ENCODE measurements at places on chromosomes 7 and 10.
A peak's percentile ranks its signal among the peaks of the same experiment; 100 is the strongest.

- no peak for DNase-seq
Observed at GRCh38 chr10:99852481-99853213, 70.2 kb downstream of the ABCC2 start.

DNA sequence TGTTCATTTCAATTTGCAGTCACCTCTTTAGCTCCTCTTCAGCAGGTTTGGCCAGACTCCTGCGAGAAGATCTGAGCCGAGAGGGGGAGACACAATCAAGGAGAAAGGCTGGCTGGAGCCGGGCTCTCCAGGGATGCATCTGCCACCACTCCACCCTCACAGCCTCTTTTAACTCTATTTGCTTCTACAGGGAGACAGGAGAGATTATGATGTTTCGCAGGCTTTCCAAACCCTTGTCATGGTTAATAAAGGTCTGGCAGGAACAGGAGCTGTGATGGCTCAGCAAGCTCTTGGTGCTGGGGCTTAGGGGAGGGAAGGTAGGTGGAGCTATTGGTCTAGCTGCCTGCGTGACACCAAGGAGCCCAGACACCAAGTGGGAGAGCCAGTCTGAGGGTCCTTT, 448.1 kb upstream of the PODXL start:
- no peak for DNase-seq

GRCh38 chr10:122949296-122949695, 4.7 kb downstream of the C10orf88 start:
- DNase-seq, result no peak

DNA sequence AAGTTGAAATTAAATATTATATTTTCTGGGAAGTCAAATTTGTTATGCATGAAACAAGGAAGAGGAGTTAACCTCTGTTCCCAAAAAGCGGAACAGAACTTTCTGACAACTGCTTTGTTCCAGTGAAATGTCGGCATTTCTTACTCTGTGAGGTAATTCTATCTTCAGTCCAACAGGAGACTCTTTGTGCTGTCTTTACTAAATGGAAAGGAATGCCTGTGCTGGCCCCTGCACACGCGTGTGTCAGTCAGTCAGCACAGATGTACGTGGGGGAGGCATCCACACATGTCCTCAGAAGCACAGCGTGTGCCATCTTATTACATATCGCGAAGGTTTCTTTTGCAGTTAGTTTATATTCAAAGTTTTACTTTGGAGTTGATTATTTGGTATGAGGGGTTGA, 37.5 kb downstream of the NET1 start:
- DNase-seq, result peak; percentile 43

DNA sequence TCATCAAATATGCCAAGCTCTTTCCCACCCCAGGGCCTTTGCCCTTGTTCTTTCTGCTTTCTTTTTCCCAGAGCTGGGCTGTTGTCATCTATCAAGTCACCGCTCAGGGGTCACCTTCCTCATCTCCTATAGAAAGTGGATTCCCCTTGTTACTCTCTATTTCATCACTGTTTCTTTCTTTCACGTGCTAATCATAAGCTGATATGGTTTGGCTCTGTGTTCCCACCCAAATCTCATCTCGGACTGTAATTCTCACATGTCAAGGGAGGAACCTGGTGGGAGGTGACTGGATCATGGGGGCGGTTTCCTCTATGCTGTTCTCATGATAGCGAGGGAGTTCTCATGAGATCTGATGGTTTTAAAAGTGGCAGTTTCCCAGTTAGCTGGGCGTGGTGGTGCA, 17.0 kb upstream of the TIAL1 start:
- no peak for DNase-seq

GRCh38 chr10:132945894-132946255, 3.5 kb upstream of the CFAP46 start:
- DNase-seq, result no peak
